ENCODE measurements at places on chromosomes 6 and 20. TPM values are rescaled to one million over a fixed set of nuclear protein-coding genes. Genes with fewer than 3 reads are reported as not detected.

VPS52 gene
- 30.7 TPM for total RNA-seq

SLC32A1 gene
- not detected for total RNA-seq

SLC18B1 gene
- total RNA-seq = 14.9 TPM

EYS gene
- not detected for total RNA-seq

ZNF292 gene
- total RNA-seq = 13.3 TPM

DAAM2 gene
- total RNA-seq = 4.0 TPM

PRR18 gene
- total RNA-seq = not detected

TAAR6 gene
- not detected for total RNA-seq

SYCP2 gene
- total RNA-seq = 6.2 TPM

TRMT6 gene
- total RNA-seq = 20.9 TPM

MICAL1 gene
- 22.3 TPM for total RNA-seq

DEFB119 gene
- not detected for total RNA-seq

COX4I2 gene
- not detected for total RNA-seq
